Naive thymus-derived CD4-positive, alpha-beta T cell (primary cell): ENCODE measurements at places on chromosomes 4 and X. TPM values are rescaled to one million over a fixed set of nuclear protein-coding genes. Genes with fewer than 3 reads are reported as not detected.

Gene FRG2
- polyA plus RNA-seq = not detected

GRCh38 chr4:8038719-8039251, 99.1 kb upstream of the AFAP1 start:
- no peak for DNase-seq
- H3K4me3 ChIP-seq = no peak overlapping the region
- H3K27ac ChIP-seq = no peak overlapping the region
- peaks cover 10% of the 10 kb centered on the region for H3K4me1 ChIP-seq
- H3K36me3 ChIP-seq = no peaks in the 10 kb centered on the region

- H3K27me3 ChIP-seq = no peaks in the 10 kb centered on the region
- H3K4me3 ChIP-seq = no peak overlapping the region
- no peaks in the 10 kb centered on the region for H3K4me1 ChIP-seq
- DNase-seq = no peak
- H3K36me3 ChIP-seq = no peaks in the 10 kb centered on the region
Measured at GRCh38 chr4:8297691-8298485, 28.3 kb downstream of the HTRA3 start.

Gene MTMR8
- polyA plus RNA-seq = 5.1 TPM

DNA sequence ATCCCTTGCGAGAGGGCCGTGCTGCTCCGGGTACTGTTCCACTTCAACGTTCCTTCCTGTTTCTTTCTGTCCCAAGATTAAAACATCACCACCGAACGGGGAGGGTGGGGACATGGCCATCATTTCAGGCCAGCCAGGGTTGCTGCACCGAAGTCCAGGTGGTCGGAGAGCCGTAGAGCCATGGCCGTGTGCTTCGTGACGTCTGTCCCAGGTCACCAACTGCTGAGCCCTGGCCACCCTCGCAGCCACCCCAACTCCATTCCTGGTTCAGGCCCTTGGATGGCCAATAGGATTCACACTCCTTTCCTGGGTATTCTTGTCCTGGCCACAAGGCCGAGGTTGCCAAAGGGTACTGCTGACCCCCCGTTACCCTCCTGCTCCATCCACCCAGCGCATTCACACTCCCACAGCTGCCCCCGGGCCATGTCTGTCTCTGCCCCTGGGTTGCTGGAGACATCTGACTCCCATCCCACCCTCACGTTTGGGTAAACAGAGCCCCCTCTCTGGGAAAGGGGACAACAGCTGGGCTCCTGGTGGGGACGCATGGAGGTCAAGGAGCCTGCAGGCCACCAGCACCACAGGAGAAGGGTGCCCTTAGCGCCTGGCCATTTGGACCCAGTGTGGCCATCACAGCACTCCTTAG, 103.2 kb downstream of the HMX1 start:
- H3K4me3 ChIP-seq = no peak overlapping the region
- DNase-seq = no peak
- no peaks in the 10 kb centered on the region for H3K27me3 ChIP-seq
- no peaks in the 10 kb centered on the region for H3K36me3 ChIP-seq

Gene LRCH2
- polyA plus RNA-seq = not detected

GRCh38 chr4:60482921-60483351, 717.2 kb upstream of the ADGRL3 start:
- DNase-seq = no peak
- no peak overlapping the region for H3K27ac ChIP-seq
- no peaks in the 10 kb centered on the region for H3K4me1 ChIP-seq
- H3K36me3 ChIP-seq = no peaks in the 10 kb centered on the region
- H3K27me3 ChIP-seq = no peaks in the 10 kb centered on the region
